ENCODE measurements at places on chromosomes 4 and X.

DNA sequence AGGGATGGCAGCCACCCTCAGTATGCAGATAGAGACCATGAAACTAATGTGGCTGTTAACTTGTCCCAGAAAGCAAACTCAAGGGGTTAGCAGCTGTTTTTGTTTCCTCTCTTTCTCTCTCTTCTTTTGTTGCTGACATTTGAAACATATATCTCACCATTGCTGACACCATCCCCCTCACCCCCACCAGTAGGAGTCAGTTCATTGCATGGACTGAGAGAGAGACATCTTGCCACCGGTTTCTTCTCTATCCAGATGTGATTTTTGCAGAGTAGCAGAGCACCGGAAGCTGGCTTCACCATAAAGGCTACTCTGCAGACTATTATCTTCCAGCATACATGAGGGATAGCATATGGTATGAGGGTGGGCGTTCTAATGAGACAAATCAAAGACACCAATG, 177.1 kb upstream of the FRG1 start:
- DNase-seq: no peak

- DNase-seq: no peak
Measured at GRCh38 chr4:42915484-42915883, 23.0 kb downstream of the GRXCR1 start.

- DNase-seq: no peak
Measured at GRCh38 chrX:150696331-150696730, 3.1 kb downstream of the MTMR1 start.

DNA sequence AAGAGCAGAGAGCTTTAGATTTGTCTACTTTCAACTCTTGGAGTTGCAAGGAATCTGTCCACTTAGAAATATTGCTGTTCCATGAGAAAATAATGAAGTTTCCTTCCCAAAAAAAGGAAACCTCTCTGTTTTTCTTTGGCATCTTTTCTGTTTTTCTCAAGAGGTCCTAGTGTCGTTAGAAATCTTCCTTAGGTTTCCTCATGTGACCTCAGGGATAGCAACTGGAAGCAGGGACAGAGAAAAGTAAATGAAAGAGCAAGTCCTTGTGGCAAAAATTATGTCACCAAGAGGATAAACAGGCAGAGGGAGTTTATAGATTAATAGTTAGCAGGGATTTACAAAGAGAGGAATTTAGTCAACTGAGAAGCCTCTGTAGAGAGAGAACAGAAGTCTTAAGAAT, 478.4 kb upstream of the ADGRL3 start:
- no peak for DNase-seq

GRCh38 chr4:60913002-60913401, 287.1 kb upstream of the ADGRL3 start:
- no peak for DNase-seq

- DNase-seq: no peak
Measured at GRCh38 chr4:120051253-120051652, 15.4 kb downstream of the MAD2L1 start.

DNA sequence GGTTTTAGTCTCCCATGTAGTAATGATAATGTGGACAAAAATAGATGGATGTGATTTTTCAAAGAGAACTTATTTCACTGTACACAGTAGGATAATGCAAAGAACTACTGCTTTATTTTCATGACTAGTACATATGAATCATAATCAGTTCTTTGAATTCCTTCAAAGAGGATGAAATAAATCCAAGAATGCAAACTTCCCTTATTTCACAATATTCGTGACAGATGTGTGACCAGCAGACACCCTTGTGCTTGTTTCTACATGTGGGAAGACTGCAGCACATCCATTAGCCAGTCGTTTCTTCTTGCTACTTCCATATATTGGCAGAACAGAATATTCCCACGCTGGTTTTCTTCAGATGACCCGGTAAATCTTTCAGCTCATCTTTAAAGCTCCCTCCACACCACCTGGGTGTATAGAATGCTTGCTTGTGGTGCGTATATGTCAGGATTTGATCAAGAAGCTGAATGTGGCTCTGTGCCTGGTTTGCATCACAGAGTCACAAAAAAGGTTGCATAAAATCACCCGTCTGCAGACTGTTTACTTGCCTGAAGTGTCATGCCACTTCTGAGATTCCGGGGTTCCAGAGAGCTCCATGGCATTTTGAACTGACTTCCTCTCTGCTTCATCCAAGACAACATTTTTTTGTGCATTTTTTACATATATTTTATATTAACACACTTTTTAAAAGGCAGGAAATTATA, 47.7 kb upstream of the FAT4 start:
- peak; percentile 85 for DNase-seq

GRCh38 chrX:78029663-78030062, 60.2 kb upstream of the PGAM4 start:
- DNase-seq: peak; percentile 31

Data from AG10803 (cell line).